GM19239 (cell line): ENCODE measurements at places on chromosomes 2 and 18.

DNA sequence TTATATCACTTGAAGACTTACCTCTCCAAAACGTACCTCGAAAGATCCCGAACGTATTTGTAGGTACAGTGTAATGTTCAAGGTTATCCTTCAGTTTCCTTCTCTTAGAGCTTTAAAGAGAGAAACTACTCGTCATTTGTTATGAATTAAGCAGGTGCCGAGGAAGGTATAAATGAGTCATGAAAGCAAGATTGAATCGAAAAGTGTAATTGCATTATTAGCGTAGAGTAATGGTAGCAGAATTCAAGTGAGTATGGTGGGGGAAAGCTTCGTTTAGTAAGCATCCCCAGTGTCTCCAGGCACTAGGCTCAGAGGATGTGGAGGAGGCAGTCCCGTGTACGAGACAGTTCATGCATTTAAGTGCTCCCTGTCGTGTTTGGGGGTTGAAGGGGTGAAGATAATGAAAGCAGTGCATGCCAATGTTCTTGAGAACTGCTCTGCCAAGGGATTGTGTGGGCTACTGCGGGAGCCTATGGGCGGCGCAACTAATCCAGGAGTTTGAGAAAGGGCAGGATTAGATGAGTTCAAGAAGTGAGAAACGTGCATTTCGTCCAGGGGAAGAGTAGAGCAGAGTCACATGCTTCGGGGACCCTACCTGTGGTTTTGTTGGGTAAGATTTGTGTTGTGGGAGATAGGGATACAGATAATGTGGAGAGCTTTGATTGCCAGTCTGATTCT is 858 bp downstream of the POLR1B start:
- DNase-seq = no peak

GRCh38 chr2:240627736-240628506 is 2.6 kb downstream of the GPR35 start:
- DNase-seq = no peak

- no peak for DNase-seq
Measured at GRCh38 chr2:32061973-32062861, 1.1 kb upstream of the SPAST start.

DNA sequence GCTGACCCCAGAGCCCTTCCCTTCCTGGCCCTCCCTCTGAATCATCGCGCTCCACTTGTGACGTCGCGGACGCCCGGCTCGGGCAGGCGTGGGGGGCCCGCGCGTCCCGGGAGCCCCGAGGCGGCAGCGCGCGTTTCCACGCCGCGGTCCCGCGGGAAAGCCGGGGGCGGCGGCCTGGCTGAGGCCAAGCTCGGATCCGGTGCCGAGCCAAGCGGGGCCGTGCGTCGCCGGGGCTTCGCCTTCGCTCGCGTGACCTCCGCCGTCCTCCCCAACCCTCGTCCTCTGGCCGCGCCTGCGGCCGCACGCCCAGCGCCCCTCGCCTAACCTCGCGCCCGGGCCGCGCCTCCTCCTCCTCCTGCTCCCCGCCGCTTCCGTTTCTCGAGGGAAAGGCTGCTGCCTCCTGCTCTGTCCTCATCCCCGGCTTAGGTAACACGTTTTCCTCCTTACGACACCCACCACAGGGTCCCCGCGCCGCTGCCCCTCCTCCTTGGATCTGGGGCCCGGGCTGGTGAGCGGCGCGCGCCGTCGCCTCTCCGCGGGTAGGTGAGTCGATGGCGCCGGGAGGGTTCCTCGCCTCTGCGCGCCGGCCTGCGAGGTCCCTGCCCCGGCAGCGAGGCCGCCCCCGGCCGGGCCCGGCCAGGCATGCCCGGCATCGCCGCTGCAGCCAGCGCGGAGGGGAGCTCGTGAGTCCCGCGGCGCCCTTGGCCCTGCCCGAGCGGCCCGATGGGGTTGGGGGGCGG is at the start of gene INPP1:
TSS of gene INPP1 (plus strand) at position 54 of the 740 bp plus-strand sequence. CDS start 16,514 bp downstream, outside the sequence.
- DNase-seq = peak; percentile 34

- no peak for DNase-seq
Measured at GRCh38 chr2:53751728-53752127, 15.9 kb upstream of the CHAC2 start.

- DNase-seq = no peak
Measured at GRCh38 chr2:68662466-68662865, 19.1 kb downstream of the PROKR1 start.

GRCh38 chr2:103287746-103288145 is 525.9 kb downstream of the TMEM182 start:
- DNase-seq = no peak

- DNase-seq = no peak
Measured at GRCh38 chr2:37774976-37775907, 103.8 kb upstream of the CDC42EP3 start.

DNA sequence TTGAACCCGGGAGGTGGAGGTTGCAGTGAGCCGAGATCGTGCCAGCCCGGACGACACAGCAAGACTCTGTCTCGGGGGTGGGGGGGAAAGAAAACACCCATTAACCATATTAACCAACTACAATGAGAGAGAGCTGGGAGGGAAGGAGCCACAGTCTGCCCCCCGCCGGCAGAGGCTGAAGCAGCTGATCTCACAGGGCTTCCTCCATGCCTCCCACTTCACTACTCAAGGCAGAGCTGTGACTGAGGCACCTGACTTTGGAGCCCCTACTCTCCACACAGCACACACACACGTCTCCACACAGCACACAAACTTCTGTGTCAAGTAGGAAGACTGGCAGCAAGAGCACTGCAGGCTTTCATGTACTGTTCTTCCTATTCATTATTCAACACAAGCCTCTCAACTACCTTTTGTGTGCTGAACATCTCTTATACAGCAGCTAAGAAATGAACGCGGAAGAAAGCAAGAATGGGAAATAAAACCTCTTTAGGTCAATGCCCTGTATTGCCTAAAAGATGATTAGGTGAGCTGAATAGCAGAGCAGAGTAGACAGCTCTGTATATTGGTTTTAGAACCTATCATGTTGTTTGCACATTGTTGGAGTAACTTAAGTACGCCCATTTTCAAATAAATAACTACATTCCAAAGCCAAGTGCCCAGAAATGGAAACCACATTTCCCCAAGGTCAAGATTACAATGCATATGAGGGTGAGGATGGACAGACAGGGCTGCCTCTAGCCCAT is 26.2 kb downstream of the PDIA6 start:
- no peak for DNase-seq

DNA sequence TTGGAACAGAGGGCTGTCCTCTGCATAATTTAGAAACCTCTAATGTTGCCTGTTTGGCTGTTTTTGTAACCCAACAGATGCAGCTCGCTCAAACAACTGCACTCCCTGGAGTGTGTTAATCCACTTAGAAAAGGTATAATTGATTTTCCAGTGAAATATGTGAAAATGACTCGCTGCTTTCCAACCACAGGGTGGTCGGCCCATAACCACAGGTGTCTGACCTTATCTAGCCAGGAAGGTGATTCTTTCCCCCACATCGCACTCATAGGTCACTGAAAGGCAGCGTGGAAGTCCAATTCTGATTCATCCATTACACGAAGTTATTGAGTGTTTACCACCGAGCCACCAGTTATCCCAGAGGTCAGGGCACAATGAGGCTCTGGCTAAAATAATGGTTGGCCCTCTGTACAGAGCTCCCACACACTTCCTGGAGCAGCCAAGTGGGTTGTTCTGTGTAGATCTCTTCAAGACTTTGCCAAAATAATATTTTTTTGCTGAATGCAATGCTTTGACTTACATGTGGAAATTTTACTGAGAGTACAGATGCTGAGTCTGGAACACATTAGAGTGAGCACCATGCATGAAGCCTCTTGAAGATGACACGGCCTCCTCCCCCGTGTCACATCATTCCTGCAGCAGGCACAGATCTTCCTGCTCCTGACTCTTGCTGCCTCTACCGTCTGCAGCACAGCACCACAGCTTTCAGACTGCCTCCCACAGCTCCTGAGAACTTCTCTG is 396.2 kb downstream of the ZNF516 start:
- no peak for DNase-seq

DNA sequence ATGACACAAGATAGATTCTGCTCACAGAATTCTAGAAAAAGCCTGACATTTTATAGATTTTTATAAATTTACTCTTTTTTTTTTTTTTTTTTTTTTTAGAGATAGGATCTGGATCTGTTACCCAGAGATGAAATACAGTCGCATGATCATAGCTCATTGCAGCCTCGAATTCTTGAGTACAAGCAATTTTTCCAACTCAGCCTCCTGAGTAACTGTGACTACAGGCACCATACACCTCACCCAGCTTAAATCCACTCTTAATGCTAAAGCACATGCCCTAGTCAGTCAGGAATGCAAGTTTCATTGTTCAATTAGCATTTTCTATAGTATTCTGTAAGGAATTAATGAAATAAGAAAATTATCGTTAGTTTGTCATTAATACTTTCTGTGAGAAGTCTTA is 32.1 kb upstream of the WDR75 start:
- DNase-seq = no peak

- no peak for DNase-seq
Measured at GRCh38 chr2:80573950-80574349, 269.4 kb upstream of the LRRTM1 start.

GRCh38 chr2:61380056-61380881 is 90.6 kb downstream of the USP34 start:
- no peak for DNase-seq

GRCh38 chr18:79790996-79791972 is 6.5 kb upstream of the KCNG2 start:
- DNase-seq = no peak

DNA sequence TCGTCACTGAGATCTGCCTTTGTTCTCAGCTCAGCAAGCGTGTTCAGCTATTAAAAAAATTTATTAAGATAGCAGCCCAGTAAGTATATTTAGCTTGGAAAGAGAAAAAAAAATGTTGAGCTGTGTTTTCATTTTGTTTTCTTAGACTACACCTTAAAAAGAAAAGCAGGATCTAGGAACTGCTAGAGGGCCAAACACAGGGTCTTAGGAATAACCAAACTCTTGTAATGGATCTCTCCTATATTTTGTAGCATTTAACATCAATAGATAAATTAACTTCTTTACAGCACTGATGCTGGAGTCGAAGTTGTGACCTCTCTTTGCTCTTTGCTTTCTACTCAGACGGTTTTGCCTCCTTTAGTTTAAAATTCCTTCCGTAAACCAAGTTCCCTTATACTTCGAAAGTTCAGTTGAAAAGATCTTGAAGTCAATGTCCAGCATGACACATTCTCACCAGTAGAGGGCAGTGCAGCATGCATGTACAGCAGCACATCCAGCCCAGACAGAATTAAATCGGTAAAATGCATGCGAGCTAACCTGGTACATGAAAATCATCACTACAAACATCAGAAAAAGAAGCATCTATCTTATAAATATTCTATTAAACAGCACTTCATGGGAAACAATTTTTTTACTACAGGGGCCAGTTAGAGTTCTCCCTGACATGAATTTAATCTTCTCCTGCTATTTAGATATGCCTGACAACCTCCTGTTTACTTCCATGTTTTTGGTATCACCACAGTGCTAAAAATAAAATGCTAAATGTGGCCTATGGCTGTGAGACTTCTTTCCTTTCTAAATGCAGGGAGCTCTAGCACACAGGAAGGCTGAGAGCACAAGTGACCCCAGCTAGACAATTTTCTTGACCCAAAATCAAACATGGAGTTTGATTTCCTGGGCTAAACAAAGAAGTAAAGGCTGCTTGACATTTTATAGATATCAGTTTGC is 48.2 kb upstream of the MAP3K20 start:
- peak; percentile 45 for DNase-seq

GRCh38 chr2:65746931-65747675 is 314.7 kb upstream of the SPRED2 start:
- DNase-seq = no peak

DNA sequence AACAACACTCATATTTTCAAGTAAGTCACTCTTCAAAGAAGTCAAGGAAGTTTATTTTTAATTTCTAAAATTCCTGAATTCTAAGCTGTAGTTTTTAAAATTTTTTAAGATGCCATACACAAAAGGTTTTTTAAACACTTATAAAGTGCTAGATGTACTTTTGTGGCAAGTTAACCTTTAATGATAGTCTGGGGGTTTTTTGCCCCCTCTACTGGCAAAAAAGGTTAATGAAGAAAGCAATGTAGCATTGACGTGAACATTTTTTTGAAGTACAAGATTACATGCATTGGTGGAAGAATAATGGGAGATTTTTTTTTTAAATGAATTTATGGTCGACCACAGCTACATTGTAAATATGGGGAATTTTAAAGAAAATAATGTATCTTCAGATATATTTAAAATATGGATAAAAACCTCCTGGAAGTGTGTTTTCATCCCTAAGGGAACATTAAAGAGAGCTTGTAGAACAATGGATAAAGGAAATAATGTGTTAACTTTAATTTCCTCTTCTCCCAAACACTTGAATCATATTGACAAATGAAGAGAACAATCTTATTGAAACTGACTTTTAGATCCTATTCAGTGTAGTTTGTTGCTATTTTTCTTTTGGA is 12.6 kb downstream of the ITPRID2 start:
- DNase-seq = no peak

DNA sequence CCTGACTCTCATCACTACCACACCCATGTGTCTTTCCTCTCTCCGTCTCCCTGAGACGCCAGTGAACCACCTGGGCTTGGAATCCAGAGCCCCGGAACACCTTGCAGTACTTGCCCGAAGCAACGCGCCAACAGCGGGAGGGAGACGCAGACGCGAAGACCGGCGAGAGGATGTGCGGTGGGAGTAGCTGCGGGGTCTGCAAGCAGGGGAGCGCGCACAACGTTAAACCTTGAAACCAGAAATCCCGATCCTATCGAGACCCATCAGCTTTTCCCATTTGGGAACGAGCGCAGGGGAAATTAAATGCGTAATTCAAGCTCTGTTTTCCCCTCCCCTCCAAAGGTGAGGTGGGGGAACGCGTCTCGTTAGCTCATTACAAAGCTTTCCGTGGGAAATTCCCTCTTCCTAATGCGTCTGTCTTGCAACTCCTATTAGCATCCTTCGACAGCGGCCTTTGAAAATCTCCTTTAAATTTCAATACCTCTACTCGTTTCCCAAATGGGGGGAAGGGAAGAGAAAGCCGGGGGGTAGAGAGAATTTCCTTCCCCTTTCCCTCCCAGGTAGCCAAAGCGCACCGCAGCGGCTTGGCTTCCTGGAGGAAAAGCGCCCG is 421 bp upstream of the CNTNAP5 start:
- DNase-seq = no peak

- no peak for DNase-seq
Measured at GRCh38 chr2:168518555-168519066, 62.5 kb downstream of the CERS6 start.

- no peak for DNase-seq
Measured at GRCh38 chr2:60569680-60570111, 16.2 kb upstream of the BCL11A start.

GRCh38 chr2:17628349-17629261 is 88.1 kb downstream of the VSNL1 start:
- DNase-seq = no peak

- DNase-seq = no peak
Measured at GRCh38 chr2:183078163-183078463, 434 bp upstream of the DUSP19 start.

GRCh38 chr2:221817052-221817451 is 244.9 kb upstream of the EPHA4 start:
- DNase-seq = no peak
